Posterior vena cava (tissue), 2 donors: ENCODE measurements at places on chromosomes 4 and X. TPM values are rescaled to one million over a fixed set of nuclear protein-coding genes. Genes with fewer than 3 reads are reported as not detected.

The STAP1 gene
- not detected for total RNA-seq

The GAGE13 gene
- not detected for total RNA-seq

The XKRX gene
- 0.14 TPM for total RNA-seq

The IL13RA1 gene
- total RNA-seq, result 79.0 TPM

The XAGE5 gene
- total RNA-seq, result not detected

The SRPX gene
- total RNA-seq, result 294 TPM

The ADRA2C gene
- total RNA-seq, result 61.5 TPM

The SLC6A14 gene
- total RNA-seq, result not detected

The BEND4 gene
- total RNA-seq, result 0.24 TPM

The SSX7 gene
- total RNA-seq, result not detected

GRCh38 chr4:140607852-140608251 lies 39.1 kb upstream of the UCP1 start:
- no peak for DNase-seq

- no peak for DNase-seq
These were observed 1.4 kb downstream of the EDNRA start for GRCh38 chr4:147482281-147482680.

- no peak for DNase-seq
These were observed 479.4 kb downstream of the AFF2 start for GRCh38 chrX:148979786-148980185.

GRCh38 chr4:26723216-26723615 lies 137.4 kb upstream of the STIM2 start:
- no peak for DNase-seq

GRCh38 chr4:12120968-12121367 lies 692.3 kb upstream of the HS3ST1 start:
- no peak for DNase-seq

- DNase-seq, result peak; percentile 93
These were observed 31.5 kb downstream of the NOP14 start for GRCh38 chr4:2931512-2932301.

DNA sequence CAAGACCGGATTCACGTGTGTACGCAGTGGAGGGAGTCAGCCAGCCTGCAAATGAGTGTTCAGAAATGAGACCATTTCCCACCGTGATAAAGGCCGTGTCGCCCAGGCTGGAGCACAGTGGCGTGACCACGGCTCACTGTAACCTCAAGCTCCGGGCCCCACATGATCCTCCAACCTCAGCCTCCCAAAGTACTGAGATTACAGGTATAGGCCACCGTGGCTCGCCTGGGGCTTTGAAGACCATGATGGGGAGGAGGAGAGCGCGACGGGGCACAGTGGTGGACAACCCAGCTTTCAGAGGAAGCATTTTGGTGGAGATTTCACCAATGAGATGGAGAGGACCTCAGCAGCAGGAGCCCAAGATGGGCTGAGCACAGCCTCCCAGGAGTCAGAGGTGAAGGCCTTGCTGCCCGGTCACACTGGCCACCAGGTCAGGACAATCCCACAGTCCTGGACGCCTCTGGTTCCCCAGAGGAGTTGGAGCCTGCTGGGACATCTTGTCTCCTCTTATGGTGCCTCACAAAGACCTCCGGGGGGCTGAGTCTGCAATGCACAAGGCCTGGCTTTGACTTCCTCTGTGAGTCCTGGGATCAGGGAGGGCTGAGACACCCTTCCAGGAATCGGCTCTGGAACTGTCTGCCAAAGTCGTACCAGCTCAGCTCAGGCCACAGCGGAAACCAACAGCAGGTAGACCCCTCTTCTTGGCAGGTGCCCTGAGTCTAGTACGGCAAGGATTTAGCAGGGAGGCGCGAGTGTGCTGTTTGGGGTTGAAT lies 22.4 kb upstream of the MXD4 start:
- peak; percentile 62 for DNase-seq

DNA sequence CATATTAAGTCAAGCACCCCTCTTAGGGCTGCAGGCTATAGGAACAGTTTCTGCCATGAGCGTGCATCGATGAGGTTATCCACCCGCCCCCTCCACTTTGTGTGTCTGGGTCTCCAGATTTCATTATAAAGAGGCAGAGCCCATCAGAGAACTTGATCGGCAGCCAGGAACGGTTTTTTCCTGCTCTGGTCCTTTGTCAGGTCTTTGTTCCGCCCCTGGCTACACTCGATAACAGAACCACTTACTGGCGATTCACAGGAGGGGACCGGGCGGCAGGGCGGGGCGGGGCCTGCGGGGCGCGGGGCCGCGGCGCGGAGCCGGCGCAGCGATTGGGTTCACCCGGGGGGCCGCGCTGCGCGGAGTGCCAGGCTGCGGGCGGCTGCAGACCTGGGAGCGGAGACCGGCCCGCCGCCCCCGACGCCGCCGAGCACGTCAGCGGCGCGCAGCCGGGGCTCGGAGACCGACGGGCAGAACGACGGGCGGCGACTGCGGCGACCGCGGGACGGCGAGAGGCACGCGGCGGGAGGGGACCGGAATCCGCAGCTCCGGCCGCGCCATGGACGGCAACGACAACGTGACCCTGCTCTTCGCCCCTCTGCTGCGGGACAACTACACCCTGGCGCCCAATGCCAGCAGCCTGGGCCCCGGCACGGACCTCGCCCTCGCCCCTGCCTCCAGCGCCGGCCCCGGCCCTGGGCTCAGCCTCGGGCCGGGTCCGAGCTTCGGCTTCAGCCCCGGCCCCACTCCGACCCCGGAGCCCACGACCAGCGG lies at the start of gene SLC10A4:
Gene SLC10A4 (plus strand): TSS at position 338 of the 771 bp plus-strand sequence. CDS start 219 bp downstream, at position 557.
- DNase-seq, result no peak

DNA sequence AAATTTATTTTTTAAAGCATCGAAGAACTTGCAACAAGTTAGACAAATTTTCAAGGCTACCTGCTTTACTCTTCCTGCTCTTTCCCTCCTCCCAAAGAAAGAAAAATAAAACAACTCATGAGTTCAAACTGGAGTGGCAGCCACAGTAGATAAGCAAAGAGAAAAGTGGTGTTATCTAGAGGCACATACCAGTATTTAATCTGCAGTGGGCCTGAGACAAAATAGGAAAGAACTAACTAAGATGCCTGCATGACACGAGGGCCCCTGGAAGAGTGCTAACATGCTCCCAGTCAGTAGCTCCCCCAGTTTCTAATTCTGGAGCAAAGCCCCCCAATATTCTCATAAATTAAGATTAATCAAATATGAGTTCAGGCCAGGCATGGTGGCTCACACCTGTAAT lies 7.9 kb downstream of the ARL9 start:
- DNase-seq, result no peak

DNA sequence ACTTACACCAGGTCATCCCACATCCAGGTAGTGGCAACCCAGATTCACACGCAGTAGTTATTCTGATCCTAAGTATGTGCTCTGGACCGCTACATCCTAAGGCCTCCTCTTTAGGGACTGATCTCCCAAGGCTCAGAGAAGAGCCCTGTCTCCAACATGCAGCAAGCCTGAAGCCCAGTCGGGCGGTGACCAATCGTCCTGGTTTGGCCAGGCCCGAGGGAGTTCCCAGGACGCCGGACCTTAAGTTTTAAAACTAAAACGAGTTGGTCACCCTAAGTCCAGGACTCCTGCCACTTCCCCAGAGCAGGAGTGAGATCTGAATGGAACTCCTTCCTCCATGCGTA lies 385 bp downstream of the LYAR start:
- DNase-seq, result no peak
